ENCODE measurements at places on chromosomes 1 and 21.

GRCh38 chr1:4894566-4894965, 240.2 kb downstream of the AJAP1 start:
- no peak for DNase-seq

DNA sequence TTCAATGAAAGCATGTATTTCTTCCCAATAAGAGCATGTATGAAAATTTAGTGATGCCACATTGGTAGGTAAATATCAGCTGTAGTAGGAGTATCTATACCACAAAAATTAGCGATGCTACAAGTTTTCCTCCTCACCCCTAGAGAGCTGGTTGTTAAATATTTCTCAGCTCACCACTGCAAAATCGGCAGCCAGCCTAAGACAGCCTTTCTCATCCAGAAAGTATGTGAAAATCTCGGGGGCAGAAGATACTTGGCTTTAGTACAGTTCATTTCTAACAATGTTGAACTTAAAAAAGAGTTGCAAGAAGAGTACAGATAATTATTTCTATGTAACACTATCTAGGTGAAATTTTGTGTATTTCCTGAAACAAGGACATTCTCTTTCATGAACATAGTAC, 235.4 kb downstream of the TPR start:
- no peak for DNase-seq

- DNase-seq: no peak
Measured at GRCh38 chr1:3820316-3820715, 24.0 kb upstream of the LRRC47 start.

DNA sequence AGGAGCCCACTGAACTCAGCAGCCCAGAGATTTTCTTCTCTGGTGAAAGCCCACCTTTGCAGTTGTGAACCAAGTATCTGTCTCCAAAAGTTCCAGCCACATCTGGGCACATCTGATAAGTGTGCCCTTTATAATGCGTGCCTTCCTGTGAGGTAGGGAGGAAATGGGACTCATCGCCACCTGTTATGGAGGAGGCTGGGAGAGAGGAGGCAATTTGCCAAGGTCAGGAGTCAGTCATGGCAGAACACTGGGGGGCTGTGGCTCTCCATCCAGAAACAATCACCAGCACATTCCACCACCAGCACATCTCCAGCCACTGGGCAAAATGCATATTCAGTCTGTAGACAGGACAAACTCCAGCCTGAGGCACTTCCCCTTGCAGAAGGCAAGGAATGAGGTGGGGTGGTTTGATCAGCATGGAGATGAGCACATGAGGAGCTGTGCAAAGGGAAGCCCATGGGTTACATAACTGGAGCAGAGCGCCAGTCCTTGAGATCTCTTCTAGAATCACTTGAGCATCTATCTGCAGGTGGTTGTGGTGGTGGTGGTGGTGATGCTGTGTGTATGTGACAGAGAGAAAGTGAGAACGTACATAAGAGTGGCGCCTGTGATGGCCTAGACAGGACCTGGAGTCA, 15.0 kb upstream of the LEMD1 start:
- no peak for DNase-seq

GRCh38 chr1:23187637-23188036, 19.0 kb upstream of the LUZP1 start:
- DNase-seq: no peak

- DNase-seq: no peak
Measured at GRCh38 chr1:181127898-181128453, 39.5 kb downstream of the IER5 start.

GRCh38 chr1:150678988-150679387, 18.0 kb downstream of the GOLPH3L start:
- DNase-seq: no peak

DNA sequence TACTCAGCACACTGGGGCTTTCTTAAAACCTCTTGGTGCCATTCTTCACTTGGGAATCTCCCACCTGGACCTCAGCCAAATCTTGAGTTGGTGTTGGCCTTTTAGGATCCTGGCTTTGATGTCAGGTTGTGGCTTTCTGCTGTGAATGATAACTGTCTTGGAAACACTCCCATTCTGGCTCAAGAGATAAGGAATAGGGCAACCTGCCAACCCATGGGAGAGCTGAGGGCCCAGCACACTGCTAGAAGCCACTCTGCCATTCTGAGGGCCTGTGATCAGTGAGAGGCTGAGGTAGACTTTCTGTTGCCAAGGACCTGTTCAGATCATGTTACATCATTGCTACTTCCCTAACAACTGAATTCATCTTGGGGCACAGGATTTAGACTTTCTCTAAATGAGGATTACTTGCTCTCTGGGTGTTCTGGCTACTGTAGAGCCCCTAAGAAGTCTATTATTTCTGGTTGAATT, 45.8 kb downstream of the TTC39A start:
- DNase-seq: peak; percentile 98

- DNase-seq: no peak
Measured at GRCh38 chr1:37098237-37098636, 63.9 kb upstream of the GRIK3 start.

- DNase-seq: no peak
Measured at GRCh38 chr21:33831962-33832659, 83.5 kb downstream of the ATP5PO start.

- no peak for DNase-seq
Measured at GRCh38 chr1:10529091-10529490, 54.3 kb downstream of the PEX14 start.

DNA sequence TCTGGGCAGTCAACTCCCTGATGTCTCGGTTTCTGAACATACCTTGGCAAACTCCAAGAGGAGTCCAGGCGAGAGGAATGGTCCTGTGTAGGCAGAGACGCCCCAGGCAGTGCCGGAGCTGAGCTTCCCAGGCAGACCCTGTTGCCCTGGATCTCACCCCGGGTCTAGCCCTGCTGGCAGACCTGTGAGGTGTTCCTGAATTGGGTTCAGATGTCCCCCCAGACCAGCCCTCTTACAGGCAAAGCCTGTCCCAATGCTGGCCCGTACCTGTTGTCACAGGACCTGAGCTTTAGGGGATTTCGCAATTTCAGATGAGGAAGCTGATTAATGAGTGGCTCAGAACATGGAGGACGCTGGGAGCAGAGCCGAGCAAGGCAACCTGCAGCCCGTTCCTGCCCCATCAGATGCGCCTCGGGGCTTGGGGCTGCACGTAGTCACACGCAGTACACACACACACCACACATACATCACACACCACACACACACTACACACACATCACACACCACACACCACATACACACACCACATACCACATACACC, 38.5 kb upstream of the PDE9A start:
- DNase-seq: peak; percentile 73

DNA sequence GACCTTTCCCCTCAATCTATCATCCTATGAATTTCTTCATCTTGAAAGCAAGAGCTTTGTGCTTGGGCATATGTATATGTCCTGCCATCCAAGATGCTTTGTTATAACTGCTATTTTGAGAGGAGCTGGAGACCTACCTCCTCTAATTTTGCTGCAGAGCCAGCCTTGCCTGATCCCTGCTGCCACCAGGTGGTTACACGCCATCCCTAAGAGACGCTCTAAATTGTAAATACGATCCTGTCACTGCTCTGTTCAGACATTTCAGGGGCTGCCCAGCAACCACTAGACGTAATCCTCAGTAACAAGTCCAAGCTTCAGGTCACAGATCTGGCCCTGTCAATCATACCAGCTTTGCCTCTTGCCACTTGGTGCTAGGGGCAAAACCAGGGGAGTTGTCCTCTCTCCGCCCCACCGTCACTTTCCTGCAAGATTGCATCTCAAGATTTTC, 32.9 kb downstream of the GPA33 start:
- DNase-seq: peak; percentile 77

DNA sequence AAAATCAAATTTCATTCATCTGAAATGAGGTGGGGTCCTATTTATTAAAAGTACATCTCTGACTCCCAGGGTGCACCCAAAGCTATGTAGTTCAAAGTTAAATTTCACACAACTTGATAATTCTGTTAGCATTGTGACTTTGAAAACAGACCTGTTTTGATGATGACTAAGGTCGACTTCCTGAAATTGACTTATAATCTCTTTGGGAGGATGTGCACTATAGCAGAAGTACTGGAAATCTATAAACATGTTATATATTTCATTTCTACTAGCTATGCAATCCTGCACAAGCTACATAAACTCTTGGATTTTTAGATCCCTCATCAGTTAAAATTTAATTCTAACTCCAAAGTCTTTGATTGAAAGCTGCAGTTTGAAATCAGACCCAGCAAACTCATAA, 507.6 kb downstream of the NEGR1 start:
- no peak for DNase-seq

DNA sequence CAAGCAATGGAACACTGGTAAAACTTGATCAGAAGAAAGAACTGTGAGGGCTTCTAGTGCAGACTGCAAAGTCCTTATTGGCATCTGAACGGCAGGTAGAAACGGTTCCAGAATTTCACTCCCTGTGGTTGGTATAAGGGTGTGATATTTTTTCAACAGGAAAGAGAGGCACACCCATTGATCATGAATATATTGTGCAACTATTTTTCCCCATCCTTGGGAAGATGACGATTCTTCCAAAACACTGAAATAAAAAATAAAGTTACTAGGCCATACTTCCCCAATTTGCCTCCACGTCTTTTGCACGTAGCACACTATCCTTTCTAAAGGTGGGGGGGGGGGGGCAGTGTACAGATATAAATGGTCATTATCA, 49.6 kb downstream of the TARBP1 start:
- no peak for DNase-seq

- no peak for DNase-seq
Measured at GRCh38 chr1:119862276-119862675, 34.0 kb downstream of the ADAM30 start.

DNA sequence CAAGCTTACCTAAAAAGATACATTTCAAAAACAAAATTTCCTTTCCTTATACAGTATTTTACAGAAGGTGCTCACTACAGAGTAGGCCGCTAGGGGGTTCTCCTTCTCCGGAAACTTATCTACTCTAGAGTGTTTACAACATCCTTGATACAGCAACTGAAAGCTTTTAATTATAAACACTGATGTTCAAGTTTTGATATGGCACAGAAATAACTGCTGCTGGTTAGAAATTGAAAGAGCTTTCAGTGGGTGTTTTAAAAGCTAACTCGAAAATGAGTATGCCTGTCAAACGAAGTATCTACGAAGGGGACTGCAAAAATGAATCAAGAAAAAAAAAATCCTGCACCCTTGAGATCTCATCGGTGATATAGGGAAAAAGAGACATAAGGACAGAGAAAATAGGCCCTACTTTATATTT, 1.0 kb downstream of the YOD1 start:
- DNase-seq: peak; percentile 90

- DNase-seq: peak; percentile 29
Measured at GRCh38 chr1:46652321-46653100, 15.7 kb downstream of the ATPAF1 start.

GRCh38 chr1:168410464-168410863, 129.8 kb downstream of the TBX19 start:
- DNase-seq: no peak

DNA sequence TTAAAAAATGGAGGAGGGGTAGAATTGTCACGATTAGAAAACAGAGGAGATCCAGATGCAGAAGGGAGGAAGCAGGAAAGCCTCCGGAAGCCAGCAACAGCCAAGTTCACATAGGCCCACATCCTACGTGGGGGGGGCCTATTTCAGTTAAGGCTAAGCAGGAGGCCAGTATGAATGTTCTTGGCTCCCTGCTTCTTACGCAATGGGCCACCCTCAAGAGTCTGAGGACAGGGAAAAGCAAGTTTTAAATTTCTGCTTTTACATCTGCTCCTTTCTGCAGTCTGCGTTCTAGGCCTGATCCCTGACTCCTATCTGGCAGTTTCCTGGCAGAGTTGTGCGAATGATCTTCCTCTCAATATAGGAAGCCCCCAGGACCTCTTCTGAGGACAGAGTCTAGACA, 30.6 kb downstream of the RABIF start:
- DNase-seq: peak; percentile 61

GRCh38 chr1:50978852-50979781, 9.1 kb downstream of the CDKN2C start:
- peak; percentile 31 for DNase-seq

DNA sequence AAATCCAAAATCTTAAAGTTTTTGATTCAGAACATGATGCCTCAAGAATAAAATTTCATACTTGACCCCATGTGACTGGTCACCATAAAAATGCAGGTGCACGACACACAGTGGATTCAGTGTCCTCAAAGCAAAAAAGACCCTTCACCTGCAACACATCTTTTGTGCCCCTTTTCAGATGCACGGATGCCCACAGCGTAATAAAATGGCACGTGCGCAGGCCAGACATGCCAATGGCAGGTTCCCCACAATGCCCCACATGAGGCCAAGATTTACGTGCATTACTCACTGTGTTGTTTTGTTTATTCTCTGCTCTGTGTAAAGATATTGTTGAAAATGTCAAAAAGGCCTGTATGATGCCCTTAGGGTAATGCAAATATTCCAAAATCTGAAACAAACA, 9.3 kb downstream of the KCNA10 start:
- no peak for DNase-seq

- DNase-seq: no peak
Measured at GRCh38 chr1:59186656-59187055, 110.2 kb upstream of the FGGY start.

DNA sequence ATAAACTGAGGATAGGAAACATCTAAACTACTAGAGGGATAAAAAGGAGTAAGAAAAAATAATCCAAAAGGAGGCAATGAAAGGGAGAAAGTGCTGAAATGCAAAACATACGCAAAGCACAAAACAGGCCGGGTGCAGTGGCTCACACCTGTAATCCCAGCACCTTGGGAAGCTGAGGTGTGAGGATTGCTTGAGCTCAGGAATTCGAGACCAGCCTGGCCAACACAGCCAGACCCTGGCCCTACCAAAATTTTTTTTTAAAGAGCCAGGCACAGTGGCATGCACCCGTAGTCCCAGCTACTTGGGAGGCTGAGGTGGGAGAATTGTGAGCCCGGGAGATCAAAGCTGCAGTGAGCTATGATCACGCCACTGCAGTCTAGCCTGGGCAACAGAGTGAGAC, 10.5 kb downstream of the SPOCD1 start:
- DNase-seq: no peak

DNA sequence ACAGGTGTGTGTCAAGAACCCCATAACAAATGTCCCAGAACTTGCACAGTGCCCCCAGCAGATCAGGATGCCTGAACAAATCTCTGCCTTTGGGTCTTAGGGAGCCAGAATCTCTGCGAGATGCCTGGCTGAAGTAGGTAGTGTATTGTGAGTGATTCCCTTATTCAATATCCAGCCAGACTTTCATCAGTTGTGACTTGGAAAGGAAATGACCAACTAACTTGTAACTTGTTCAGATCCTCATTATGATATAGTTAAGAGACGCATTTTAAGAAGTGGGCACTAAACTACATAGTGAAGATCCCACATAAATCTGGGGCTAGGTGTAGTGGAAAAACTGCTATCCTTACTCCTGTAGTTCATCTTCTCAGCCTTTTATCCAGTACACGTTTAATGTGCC, 11.8 kb downstream of the OLIG2 start:
- no peak for DNase-seq
